ENCODE measurements at places on chromosomes 6 and 20.
A peak's percentile ranks its signal among the peaks of the same experiment; 100 is the strongest.

- DNase-seq: peak; percentile 28
Measured at GRCh38 chr6:32852844-32853540, 512 bp downstream of the TAP1 start.

- DNase-seq: no peak
Measured at GRCh38 chr6:159193923-159194322, 24.7 kb downstream of the FNDC1 start.

GRCh38 chr20:50032955-50033666 lies 50.3 kb downstream of the SNAI1 start:
- DNase-seq: no peak

DNA sequence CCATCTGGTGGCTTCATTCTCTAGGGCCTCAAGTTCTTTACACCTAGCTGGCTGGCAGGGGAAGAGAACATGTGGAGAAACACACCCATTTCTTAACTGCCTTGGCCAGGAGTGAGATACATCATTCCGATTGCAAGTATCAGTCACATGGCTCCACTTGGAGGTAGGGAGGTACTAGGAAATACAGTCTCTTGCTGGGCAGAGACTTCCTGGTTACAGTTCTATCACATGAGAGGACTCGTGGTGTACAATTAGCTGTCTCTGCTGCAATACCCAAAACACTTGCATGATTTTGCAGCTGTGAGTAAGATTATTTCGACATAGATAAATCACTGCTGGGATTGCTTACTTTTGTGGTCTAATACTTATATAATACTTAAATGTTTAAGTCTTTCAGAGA lies 51.1 kb downstream of the GTF2H5 start:
- DNase-seq: no peak

GRCh38 chr20:4156411-4156810 lies 141.1 kb upstream of the RNF24 start:
- DNase-seq: no peak

- no peak for DNase-seq
Measured at GRCh38 chr6:139738801-139739455, 364.5 kb upstream of the CITED2 start.

DNA sequence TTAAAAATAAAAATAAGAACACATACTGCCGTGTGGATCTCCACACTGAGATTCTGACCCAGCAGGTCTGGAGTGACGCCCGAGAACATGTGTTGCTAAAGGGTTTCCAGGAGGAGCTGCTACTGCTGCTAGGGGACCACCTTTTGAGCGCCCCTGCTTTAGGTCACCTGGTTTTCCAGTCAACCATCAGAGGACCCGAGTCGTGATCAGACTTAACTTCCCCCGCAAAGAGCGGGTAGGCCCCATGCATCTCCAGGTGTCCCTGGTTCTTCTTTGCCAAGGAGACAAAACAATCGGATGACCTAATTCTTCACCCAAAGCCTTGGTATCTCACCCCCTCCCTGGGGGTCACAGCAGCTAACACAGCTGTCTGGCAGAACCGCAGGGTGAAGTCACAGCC lies 51.1 kb upstream of the STX16 start:
- no peak for DNase-seq

GRCh38 chr6:118495485-118496280 lies 52.4 kb upstream of the PLN start:
- peak; percentile 29 for DNase-seq

GRCh38 chr6:23412770-23413169 lies 713.2 kb upstream of the NRSN1 start:
- no peak for DNase-seq

- DNase-seq: no peak
Measured at GRCh38 chr6:130831607-130832006, 4.4 kb downstream of the SMLR1 start.

DNA sequence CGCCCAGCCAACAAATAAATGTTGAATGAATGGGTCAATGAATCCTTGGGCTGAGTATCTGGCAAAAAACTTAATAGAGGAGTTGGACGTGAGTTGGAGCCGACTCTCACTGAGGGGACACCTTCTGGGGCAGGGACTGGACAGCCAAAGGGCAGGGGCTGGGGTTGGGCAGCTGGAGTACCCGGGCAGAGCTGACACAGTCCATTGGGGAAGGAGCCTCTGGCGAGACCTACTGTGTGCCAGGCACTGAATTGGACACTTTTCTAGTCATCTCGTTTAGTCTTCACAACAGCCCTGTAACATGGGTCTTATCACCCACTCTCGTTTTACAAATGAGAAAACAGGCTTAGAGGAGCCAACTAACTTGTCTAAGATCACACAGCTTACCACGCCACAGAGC lies 4.7 kb upstream of the MAPK13 start:
- DNase-seq: no peak

DNA sequence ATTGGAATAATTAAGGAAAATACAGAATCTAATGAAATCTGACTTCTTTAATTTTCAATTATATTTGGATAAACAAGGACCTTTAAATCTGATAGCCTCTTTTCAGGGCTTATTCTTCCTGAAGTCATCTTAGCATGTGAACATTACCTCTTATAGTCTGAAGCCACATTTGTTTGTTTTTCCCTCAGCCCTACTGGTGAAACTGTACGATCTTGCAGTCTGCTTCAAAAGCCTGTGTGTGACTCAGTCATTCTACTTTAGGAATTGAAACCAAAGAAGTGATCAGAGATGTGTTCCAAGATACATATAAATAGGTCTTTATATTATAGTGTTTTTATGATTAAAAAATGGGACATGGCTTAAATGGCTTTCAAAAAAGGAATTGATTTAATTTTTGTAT lies 67.5 kb downstream of the MACROD2 start:
- DNase-seq: no peak

GRCh38 chr20:45920462-45921336 lies 8.7 kb upstream of the PLTP start:
- no peak for DNase-seq

DNA sequence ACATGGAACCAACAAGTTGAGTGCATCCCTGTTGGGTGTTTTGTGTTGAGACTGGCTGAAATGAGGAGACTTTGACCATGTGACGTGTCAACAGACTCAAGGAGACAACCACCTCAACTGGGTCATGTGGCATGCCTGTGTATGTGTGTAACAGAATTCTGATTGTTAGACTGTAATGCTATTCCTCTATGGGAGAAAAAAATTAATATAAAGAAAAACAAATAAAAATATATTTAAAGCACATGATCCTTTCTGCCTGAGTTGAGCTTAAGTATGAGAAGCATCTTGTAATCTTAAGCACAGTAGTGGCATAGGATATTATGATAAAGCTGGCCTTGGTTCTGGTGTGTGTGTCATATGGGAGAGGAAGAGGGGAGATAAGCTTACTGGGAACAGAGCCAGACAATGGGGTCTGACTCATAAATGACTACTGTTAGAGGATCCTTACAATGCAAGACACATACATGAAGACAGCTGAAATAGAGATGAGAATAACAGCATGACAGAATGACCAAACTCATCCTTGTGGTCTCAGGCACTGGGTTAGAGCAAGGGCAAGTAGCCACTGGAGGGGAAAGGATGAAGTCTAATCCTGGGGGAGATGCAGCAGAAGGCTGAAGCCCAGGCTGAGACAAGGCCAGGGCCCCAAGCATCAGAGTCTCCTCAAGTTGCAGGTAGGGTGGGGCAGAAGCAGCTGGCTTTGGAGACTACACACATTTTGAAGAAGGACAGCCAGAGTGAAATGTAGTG lies 9.2 kb downstream of the TP53INP2 start:
- peak; percentile 94 for DNase-seq

- no peak for DNase-seq
Measured at GRCh38 chr20:62366370-62367135, 559 bp downstream of the LAMA5 start.

DNA sequence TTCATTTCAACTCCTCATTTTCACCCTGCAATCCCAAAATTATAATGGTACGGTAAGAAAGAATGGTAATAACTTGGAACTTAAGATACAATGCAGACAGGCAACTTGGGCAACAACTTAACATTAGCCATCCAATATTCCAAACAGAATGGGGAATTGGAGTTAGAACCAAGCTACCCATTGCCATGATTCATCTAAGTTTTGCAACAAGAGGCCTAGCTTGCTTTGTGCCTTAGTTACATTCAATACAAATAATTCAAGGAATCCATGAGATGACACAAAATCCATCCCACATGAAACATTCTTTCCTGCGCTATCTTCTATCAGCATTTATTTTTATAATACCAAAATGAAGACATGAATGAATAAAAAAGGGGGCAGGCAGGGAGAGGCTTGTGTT lies 28.4 kb downstream of the DCDC2 start:
- DNase-seq: no peak

- peak; percentile 82 for DNase-seq
Measured at GRCh38 chr20:7094438-7094997, 327.0 kb downstream of the BMP2 start.

GRCh38 chr20:18956890-18957289 lies 143.3 kb downstream of the SCP2D1 start:
- DNase-seq: no peak

DNA sequence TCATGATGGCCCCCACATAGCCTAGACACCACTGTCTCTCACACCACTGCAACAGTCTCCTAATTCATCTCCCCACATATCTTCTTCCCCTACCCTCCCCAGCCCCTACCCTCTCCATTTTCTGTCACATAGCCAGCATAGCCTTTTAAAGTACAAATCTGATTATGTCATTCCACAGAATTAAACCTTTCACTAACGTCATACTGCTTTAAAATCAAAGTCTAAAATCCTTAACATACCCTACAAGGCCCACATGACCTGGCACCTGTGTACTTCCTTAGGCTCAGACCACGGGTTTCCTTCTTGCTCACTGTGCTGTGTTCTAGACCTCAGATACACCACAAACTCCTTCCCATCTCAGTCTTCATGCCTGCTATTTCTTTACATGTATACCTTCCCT lies 5.9 kb downstream of the OSTM1 start:
- DNase-seq: no peak

- no peak for DNase-seq
Measured at GRCh38 chr6:16199804-16200203, 38.6 kb upstream of the GMPR start.

- no peak for DNase-seq
Measured at GRCh38 chr20:42721923-42722322, 467.8 kb downstream of the PTPRT start.

- DNase-seq: peak; percentile 52
Measured at GRCh38 chr20:3785240-3786125, 1.1 kb downstream of the CENPB start.

- DNase-seq: peak; percentile 14
Measured at GRCh38 chr6:34982424-34982852, 93.4 kb downstream of the ANKS1A start.

DNA sequence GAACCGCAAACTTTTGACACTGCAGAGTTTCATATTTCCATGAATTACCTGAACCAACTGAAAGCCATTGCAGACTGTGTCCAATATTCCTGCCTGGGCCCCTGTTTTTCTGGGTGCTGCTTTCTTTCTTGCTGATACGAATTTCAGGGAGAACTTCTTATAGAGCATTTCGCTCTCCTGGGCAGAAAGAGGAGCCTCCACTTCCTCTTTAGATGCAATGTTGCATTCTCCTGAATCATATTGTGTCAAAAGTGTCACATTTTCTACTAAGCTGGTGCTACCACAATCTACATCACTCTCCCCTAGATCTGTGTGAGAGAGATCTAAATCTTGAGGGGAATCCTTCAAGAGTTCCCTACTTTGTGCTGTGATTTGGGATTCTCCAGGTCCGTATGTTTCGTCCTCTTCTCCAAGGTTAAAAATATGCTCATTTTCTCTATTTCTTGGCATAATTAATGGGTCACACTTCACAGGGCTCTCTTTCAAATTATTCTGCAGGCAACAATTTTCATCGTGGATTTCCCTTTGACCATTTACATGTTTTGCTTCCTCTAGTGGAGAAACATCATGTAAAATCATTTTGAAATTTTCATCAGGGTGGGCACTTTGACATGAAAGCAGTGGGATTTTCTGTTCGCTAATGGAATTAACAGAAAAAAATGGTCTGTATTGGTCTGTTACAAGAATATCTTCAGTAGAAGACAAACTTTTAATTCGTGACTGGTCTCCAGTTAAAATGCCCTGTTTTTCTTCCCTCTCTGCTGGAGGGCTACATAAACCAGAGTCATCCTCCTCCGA lies 102.3 kb downstream of the DST start:
- DNase-seq: no peak

DNA sequence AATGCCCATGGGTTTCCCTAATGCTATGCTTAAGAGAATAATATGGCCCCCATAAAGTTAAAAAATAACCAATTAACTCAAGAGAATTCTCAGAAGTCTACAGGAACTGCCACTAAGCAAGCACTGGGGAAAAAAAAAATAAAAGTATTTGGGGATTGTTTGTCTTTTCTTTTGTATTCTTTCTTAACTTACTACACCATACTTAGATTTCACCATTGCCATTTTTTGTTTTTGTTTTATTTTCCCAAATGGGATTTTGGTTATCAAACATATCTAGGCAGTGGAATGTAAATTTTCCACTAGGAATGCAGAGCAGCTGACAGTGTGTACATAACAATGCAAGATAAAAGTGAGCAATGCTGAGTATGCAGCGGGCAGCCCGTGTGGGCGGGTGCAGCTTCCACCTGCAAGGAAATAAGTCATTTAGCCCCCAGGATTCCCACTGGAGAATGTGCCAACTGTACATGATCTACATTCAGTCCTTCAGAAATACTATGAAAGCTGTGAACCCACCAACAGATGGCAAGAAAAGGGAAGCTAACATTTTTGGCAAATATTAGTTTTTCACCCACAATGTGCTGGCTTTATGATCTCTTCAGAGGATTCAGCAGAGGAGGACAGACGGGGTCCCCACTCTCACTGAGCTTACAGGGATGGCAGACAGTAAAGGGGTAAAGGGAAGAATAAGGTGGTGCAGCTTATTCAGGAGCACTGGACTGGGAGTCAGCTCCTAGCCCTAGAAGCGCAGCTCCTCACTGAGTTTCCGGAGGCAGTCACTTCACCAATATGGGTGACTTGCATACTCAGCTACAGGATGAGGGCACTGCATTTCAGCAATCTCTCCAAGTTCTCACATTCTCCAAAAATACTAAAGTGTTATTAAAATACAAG lies 44.4 kb downstream of the DCDC2 start:
- peak; percentile 4 for DNase-seq

DNA sequence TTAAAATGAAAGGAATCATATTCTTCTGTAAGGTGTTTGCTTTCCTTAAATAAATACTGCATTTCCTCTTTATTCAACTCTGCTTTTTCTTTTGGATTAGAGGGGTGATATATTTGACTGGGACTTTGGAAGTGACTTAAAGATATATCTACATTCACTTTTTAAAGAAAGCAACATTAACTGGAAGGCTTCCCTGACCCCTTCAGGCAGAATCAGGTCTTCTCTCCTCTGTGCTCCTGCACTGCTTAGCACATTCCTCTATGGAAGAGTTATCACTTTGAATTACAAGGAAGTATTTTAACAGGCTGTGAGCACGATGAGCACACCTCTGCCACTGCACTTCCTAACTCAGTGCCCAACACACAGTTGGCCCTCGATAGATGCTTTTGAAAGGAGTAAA lies 59.2 kb upstream of the POU3F2 start:
- no peak for DNase-seq

DNA sequence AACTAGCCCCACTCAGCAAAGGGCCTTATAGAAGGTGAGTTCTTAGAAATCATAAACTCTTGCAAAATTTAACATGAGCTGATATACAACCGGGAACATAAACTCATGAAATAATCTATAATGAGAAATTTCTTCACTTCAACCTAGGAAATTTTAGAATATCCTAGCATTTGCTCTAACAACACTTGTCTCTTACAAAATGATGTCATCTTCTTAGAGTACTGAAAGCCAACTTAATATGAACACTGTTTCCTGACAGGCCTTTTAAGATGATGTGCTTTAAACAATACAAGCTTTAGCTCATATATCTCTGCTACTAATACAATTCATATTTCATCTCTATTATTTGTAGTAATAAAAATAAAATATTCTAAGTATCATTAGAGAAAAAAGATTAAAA lies 932 bp downstream of the PACRG start:
- DNase-seq: no peak

GRCh38 chr20:31678389-31679356 lies 41.0 kb downstream of the COX4I2 start:
- DNase-seq: no peak
